ENCODE measurements at places on chromosomes 7 and 10. TPM values are rescaled to one million over a fixed set of nuclear protein-coding genes. Genes with fewer than 3 reads are reported as not detected.

KCNIP2 gene
- total RNA-seq = 6.9 TPM

TRPV5 gene
- 0.31 TPM for total RNA-seq

ANKRD30A gene
- total RNA-seq = not detected

HMX3 gene
- total RNA-seq = not detected

FIGNL1 gene
- 47.7 TPM for total RNA-seq

PRPS1L1 gene
- not detected for total RNA-seq

BLOC1S2 gene
- 44.0 TPM for total RNA-seq

ACHE gene
- total RNA-seq = 16.1 TPM

BAMBI gene
- total RNA-seq = 2.3 TPM

SUN3 gene
- not detected for total RNA-seq

WEE2 gene
- 0.16 TPM for total RNA-seq

RBP3 gene
- not detected for total RNA-seq

GALNT17 gene
- total RNA-seq = 13.3 TPM

EBLN1 gene
- total RNA-seq = not detected

ZNF32 gene
- total RNA-seq = 57.6 TPM

JMJD1C gene
- total RNA-seq = 355 TPM

CYP2C19 gene
- total RNA-seq = 0.16 TPM

SLC26A3 gene
- not detected for total RNA-seq

VWDE gene
- total RNA-seq = 1.4 TPM

LLCFC1 gene
- not detected for total RNA-seq

HTR7 gene
- total RNA-seq = 8.0 TPM

PNLIPRP3 gene
- total RNA-seq = not detected

LEP gene
- not detected for total RNA-seq

PARD3 gene
- total RNA-seq = 20.6 TPM

NEUROD6 gene
- total RNA-seq = 600 TPM

SPDYE11 gene
- total RNA-seq = not detected

FLNC gene
- 3.6 TPM for total RNA-seq

NODAL gene
- 2.2 TPM for total RNA-seq

PIP4K2A gene
- 41.0 TPM for total RNA-seq

RELN gene
- total RNA-seq = 34.2 TPM

SNCG gene
- 2.7 TPM for total RNA-seq

WIPF3 gene
- 5.6 TPM for total RNA-seq

Measured in occipital lobe (tissue), 3 donors.